SJSA1 (cell line): ENCODE measurements at places on chromosomes 3 and 15.

- DNase-seq, result no peak
Measured at GRCh38 chr3:122406198-122406597, 9.7 kb downstream of the WDR5B start.

GRCh38 chr15:59528961-59529402 lies 82.6 kb upstream of the GCNT3 start:
- peak; percentile 77 for DNase-seq

- no peak for DNase-seq
Measured at GRCh38 chr15:74958908-74959585, 2.5 kb upstream of the RPP25 start.

GRCh38 chr3:167346171-167346570 lies 33.9 kb downstream of the ZBBX start:
- DNase-seq, result no peak

GRCh38 chr15:31470756-31471155 lies 144.1 kb downstream of the KLF13 start:
- DNase-seq, result no peak

DNA sequence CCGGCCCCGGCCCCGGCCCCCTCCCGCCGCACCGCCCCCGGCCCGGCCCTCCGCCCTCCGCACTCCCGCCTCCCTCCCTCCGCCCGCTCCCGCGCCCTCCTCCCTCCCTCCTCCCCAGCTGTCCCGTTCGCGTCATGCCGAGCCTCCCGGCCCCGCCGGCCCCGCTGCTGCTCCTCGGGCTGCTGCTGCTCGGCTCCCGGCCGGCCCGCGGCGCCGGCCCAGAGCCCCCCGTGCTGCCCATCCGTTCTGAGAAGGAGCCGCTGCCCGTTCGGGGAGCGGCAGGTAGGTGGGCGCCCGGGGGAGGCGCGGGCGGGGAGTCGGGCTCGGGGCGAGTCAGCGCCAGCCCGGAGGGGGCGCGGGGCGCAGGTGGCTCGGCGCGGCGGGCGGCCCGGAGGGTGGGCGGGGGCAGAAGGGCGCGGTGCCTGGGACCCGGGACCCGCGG lies 352 bp downstream of the CHRD start:
- DNase-seq, result peak; percentile 57

DNA sequence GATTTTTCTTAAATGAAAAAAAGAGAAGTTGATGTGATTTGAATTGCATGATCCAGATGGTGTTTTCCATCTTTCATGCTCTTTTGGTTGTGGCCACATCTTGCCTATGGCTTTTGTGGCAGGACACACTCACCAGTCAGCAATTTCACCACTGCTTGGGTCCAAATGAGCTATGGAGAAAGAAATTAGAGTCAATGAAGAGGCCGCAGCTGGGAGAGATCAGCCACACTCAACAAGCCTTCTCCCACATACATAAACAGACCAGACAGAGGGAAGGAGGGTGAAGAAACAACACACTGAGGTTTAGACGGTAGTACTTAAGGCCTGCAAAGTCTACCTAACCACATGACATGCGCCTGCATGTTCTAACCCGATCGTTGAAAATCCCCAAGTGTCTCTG lies 110.7 kb upstream of the CDIN1 start:
- peak; percentile 20 for DNase-seq

- DNase-seq, result no peak
Measured at GRCh38 chr15:86041399-86041798, 38.3 kb upstream of the AGBL1 start.

GRCh38 chr3:77446084-77446483 lies 406.2 kb downstream of the ROBO2 start:
- DNase-seq, result no peak

- no peak for DNase-seq
Measured at GRCh38 chr15:27826902-27827714, 272.0 kb downstream of the OCA2 start.

DNA sequence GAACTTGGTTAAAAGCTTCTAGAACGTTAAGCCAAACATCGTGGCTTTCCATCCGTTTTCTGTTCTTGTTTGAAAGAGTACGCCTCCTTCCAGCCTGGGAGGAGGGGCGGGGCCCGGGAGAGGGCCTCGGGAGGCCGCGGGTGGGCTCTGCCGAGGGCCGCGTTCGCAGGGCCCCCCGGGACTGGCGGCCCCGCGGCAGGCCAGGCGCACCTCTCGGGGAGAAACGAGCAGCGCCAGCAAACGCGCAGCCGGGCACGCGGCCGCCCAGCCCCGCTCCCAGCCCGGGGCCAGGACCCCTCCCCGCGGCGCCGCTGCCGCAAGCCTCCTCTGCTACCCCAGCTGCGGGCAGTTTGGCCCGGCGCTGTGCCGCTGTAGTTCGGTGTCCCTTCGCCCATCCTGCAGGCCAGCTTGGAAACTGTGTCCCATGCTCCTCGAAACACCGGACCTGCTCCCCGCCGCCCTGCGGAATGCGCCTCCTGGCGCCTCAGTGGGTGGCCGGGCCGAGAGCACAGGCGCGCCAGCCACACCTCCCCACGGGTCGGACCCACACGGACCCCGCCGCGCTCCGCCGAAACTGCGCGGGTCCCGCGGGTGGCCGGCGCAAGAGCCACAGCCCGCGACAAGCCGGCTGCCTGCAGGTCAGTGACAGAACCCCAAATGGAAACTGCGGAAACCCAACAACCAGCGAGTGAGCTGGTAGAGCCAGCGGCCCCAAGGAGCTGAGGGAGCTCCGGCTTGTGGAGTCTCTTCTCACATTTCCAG lies 2.3 kb downstream of the OCA2 start:
- peak; percentile 51 for DNase-seq

- peak; percentile 52 for DNase-seq
Measured at GRCh38 chr15:42499858-42500609, 4.6 kb downstream of the SNAP23 start.

- no peak for DNase-seq
Measured at GRCh38 chr3:11494131-11494916, 149.4 kb downstream of the VGLL4 start.

DNA sequence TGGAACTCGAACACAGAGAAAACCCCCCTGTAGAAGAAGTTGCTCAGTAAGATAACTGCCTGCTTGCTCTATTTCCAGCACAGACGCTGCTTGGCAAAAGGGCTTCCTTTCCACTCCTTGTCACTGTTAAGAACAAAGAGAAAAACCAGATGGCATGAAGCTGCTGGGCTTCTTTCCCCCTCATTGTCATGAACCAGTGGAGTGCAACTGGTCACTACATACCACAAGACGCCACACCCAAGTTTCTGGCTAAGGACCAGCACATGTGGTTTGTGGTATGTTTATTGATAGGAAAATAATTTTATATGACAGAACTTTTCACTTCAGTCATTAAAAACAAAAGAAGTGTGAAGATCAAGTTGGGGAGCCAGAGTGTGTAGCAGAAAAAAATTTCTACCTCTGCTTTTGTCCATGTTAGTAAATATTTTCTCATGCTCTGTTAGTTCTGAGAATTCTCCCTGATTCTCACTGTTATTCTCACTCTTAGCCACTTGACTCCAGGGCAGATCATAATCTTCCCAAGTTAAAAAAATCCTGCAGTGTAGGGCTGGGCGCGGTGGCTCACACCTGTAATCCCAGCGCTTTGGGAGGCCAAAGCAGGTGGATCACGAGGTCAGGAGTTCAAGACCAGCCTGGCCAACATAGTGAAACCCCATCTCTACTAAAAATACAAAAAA lies 37.9 kb downstream of the CLK3 start:
- DNase-seq, result peak; percentile 77

DNA sequence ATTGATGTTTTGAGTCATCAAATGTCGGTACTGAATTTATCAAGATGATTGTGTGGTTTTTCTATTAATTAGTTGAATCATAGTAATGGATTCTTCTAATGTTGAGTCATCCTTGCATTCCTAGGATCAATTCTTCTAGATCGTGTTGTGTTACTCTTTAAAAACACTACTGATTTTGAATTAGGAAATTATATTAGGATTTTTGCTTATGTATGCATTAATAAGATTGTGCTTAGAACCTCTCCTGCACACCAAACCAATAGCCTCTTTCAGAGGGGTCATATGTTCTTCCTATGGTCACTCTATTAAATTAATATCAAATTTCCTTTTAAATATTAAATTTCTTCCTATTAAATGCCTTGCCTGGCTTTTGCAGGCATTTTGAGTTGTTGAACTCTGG lies 151.7 kb upstream of the TOPAZ1 start:
- DNase-seq, result no peak

GRCh38 chr3:130414457-130414856 lies 69.0 kb downstream of the COL6A5 start:
- DNase-seq, result no peak

GRCh38 chr15:92391640-92392039 lies 2.0 kb upstream of the ST8SIA2 start:
- DNase-seq, result peak; percentile 42

- DNase-seq, result no peak
Measured at GRCh38 chr3:23723930-23724329, 81.8 kb upstream of the UBE2E1 start.

DNA sequence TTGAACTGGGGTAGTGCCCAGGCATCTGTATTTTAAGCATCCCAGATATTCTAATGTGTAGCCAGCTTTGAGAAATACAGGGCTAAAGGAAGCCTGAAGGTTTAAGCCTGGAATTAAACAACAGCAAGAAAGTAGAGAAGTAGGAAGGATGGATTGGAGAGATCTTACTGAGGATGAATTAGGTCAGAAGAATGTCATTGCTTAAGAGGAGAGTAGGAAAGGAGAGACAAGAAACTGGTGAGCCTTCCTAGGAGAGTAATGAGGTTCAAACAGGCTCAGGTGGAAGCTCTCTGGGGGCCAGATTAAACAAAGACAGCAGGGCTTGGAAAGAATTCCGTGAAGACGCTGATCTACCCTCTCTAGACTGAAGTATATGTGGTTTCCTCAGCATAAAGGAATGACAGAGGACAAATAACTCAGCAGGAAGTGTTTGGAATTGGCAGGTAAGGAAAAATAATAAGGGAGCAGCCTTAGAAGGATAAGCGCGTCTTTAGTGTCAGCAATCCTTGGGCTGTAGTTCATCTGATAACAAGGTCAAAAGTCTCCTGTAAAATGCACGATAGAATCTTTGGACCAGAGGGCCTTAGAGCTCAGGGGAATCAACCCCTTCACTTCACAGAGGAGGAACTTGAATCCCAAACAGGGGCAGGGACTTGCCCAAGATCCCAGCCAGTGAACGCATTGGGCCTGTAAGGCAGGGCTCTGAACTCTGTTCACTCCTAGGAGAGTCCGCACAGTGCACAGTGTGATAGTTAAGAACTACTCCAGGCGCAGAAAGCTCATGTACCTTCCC lies 90.9 kb downstream of the TP63 start:
- DNase-seq, result no peak

DNA sequence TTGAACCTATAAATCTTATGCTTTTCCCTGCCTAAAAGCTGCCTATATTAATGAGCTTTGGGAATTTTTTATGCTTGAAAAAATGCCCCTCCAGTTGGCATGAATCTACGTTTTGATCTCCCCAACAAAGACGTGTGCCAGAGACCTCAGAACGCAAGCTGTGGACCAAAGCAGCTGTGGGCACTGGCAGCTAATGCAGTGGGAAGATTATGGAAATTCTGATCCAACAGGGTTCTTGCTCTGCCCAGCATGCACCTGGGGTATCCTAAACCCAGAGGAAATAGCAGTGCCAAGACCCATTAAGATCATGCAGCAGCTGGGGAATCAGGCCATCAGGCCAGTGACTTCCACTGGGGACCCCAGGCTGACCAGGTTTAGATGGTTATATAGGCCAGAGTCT lies 423.0 kb downstream of the ZBBX start:
- no peak for DNase-seq

DNA sequence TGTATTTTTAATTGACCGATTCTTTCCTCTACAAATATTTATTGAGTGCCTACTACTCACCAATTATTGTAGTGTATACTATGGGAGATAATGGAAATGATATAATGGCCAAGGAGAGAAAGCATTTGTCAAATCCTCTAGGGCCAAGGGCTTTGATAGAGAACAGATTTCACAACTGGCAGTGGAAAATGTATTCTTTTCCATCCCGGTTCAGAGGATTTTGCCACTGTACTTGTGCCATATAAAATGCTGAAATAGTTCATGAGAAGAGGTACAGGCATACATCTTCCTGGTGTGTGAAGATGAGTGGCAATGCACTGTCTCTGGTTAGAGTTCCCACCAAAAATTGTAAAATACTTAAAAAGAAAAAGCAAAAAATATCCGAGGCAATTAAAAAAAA lies 451.6 kb upstream of the TPRG1 start:
- no peak for DNase-seq

DNA sequence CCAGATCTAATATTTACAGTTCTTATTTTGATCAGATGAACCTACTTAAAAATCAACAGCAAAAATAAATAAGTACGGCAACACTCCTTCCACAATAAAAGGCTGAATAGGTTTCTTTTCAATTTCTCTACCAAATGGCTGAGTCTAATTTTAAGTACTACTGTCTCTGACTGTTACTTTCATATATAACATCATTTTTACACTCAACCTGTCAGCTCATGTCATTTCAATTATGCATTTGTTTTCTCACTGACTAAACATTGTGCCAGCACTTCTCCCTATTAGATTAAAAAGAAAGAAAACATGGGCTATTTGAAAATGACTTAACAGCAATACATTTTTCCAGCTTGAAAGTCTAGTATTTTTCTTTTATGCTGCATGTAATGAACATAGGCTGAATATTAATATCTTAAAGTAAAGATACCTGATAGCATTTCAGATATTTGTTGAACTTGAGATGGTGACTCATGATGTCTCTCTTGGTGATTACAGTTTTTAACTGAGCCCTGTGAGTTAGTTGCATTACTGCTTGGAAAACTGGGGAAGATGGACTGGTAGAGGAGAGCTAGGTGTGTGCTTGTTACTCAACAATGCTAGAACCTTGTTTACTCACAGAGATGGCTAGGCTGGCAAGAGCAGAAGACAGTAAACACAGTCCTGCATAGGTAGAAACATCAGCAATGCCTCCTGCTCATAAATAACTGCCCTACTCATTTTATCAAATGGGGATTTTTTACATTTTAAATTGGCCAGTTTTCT lies 73.9 kb downstream of the PEX5L start:
- no peak for DNase-seq

- no peak for DNase-seq
Measured at GRCh38 chr3:183061391-183062172, 37.7 kb downstream of the MCCC1 start.

GRCh38 chr3:79247725-79248043 lies 520.1 kb downstream of the ROBO1 start:
- DNase-seq, result peak; percentile 73
